ENCODE measurements at places on chromosomes 11 and 22.

DNA sequence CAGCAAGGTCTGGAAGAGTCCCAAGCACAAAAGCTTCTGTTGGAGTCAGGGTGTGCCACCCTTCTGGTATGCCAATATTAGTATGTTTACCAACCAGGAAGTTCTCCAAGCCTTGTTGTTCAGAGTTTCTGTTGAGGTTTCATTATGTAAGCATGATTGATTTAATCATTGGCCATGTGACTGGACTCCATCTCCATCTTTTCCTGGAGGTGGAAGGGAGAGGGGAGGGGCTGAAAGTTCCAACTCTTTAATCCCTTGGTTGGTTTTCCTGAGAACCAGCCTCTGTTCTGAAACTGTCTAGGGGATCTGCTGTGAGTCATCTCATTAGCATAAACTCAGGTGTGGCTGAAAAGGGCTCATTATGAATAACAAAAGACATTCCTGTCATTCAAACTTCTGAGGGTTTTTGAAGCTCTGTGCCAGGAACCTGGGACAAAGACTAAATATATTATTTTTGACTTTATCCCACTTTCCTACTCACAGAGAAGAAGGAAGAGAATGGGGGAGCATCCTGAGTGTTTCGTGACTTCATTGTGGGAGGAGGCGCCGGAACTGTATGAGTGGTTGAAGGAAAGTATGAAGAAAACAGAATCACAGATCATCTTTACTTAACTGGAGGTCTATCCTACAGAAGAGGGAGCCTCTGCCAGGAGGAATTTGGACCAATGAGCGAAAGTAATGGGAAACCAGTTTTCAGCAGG, 138.2 kb downstream of the NECTIN1 start:
- DNase-seq, result no peak

- no peak for DNase-seq
Measured at GRCh38 chr11:62600367-62601121, 1.1 kb downstream of the MTA2 start.

DNA sequence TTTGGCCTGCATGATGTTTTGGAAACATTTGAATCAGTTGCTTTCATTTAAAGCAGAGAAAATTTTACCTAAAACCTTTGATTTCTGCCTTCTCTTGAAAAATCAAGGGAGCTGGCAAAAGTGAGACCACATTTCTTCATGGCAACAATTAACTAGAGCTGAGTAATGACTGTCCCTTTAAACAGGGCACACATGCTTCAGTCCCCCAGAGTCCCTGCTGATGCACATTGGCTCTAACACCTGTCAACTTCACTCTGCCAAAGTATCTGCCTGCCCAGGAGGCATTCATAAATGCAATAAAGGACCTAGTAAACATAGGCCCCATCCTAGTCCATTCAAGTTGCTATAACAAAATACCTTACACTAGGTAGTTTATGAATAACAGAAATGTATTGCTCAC, 87.1 kb upstream of the LDLRAD3 start:
- DNase-seq, result no peak

- peak; percentile 40 for DNase-seq
Measured at GRCh38 chr11:118607401-118608359, at the start of gene PHLDB1. PHLDB1 (plus strand) TSS chr11:118607615; CDS start chr11:118613837, 6,222 bp downstream.

All from activated CD4-positive, CD25-positive, alpha-beta regulatory T cell treated with anti-CD3 and anti-CD28 coated beads, Interleukin-2, amount 50 U/mL, for 72 hours (primary cell).